ENCODE measurements at places on chromosomes 5 and 9.
A peak's percentile ranks its signal among the peaks of the same experiment; 100 is the strongest.

DNA sequence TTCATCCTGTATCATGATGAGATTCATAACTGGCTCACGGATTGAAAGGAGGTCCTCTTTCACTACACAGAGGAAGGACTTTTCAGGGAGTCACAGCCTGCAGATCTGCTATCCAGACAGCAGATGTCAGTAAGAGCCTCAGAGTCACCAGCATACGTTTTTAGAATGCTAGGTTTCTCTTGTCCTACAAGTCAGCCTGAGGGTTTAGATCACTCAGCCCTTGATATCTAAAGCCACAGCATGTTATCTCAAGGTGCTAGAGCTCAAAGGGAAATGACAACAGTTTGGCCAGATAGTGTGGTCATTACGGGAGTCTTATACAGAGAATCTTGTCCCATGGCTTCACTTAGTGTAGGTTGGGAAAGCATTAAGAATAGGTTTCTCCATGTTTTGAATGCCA, 30.9 kb upstream of the SLC46A2 start:
- peak; percentile 31 for DNase-seq

DNA sequence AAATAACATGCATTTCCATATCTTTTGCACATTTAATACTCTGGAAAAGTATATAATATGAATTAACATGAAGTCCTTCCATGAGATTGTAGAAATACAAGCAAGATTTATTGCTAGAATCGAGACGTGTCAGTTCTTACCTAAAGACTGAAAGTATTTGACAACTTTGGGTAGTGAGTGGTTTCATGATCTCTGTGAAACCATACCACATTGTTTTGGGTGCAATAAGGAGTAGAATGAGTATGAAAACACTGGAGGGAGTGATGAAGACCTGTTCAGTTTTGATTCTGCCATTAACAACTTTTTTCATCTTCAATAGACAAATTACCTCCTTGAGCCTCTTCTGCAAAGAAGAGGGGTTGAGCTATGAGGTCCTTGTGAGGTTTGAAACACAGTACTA, 133.7 kb downstream of the NUDT12 start:
- no peak for DNase-seq

GRCh38 chr5:96081276-96081858, 119.7 kb upstream of the ELL2 start:
- no peak for DNase-seq

- DNase-seq, result no peak
Observed at GRCh38 chr9:36041506-36041905, 4.8 kb downstream of the RECK start.

- DNase-seq, result peak; percentile 83
Observed at GRCh38 chr9:116365056-116365471, 211.5 kb downstream of the PAPPA start.

- DNase-seq, result no peak
Observed at GRCh38 chr9:114497727-114498382, 7.4 kb downstream of the WHRN start.

DNA sequence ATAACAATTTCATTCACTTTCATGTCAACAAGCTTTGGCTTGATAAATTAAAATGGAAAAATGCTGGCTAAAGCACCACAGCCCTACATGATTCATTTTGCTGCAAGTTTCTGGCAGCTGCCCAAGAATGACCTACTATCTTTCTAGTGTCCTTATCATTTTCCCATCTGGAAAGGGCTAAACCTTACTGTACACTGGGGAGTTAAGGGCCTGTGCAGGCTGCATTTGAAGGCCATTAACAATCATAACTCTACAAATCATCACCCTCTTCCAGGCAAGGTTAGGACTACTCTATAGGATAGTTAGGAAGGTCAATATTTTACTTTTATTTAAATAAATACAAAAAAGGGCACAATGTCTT, 579.7 kb upstream of the ZNF608 start:
- DNase-seq, result peak; percentile 90

Measured in fibroblast of skin of right biceps (primary cell).